H1 (cell line): ENCODE measurements at places on chromosomes 3 and 15.
A peak's percentile ranks its signal among the peaks of the same experiment; 100 is the strongest.

DNA sequence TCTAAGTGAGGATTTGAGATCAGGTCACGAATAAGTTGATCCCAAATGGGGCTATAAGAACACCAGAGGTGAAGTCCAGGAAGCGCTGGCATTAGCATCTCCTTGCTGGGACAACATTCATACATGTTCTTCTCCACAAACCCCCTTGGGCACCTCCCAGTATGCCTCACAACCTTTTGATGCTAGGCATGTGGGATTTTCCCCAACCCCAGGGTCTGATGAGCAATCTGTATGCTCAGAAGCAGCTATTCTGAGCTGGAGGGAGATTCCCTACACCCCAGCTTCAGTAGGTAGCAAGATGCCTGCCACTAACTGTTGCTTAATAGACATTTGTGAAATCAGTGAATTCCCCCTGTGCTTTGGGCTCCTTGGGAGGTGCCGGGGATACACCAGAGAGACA is 32.2 kb downstream of the SLC6A11 start:
- DNase-seq, result no peak

DNA sequence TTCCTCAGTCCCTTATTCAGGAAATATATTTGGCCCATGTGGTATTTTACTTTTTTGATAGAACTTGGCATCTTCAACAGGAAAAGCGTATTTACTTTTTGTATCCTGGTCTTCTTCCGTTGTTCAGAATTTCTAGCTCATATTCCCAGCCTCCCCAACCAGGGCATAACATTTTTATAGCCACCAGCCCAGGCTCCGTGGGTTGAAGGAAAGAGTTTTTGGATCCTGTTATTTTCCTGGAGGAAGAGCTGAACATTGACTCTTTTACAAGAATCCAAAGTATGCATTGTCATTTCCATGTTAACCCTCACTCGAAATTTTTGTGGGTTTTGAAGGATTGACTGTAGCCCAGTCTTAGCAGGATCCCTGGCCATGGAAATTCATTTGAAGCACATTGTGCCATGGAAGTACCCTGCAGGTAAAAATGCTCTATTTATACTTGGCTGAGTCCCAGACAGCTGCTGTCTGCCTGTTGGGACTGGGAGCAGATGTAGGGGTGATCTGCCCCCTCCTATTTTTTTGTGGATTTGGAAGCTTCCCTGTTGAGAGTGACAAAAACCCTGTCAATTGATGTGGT is 98.8 kb downstream of the AKAP13 start:
- peak; percentile 3 for DNase-seq

DNA sequence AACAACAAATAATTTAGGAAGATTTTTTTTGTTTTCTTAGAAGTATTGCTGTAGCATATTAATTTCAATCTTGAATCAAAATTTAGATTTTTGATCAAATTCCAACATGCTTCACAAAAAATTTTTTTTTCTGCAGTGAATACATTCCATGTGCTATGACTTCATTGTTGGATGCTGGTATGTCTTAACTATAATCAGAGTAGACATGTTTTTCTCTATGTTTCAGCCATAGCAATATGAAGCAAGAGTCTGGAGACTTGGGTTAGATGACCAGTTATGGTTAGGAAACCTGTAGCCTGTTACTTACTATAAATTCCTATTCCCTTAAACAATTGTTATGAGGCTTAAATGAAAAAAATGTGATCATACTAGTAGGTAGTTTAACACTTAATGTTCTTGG is 176.1 kb upstream of the CHL1 start:
- no peak for DNase-seq

- DNase-seq, result no peak
Measured at GRCh38 chr3:38843898-38844297, 27.9 kb upstream of the SCN10A start.

GRCh38 chr3:127728417-127729015 is 55.8 kb downstream of the ABTB1 start:
- no peak for DNase-seq

- no peak for DNase-seq
Measured at GRCh38 chr15:93587059-93587521, 498.1 kb upstream of the RGMA start.

DNA sequence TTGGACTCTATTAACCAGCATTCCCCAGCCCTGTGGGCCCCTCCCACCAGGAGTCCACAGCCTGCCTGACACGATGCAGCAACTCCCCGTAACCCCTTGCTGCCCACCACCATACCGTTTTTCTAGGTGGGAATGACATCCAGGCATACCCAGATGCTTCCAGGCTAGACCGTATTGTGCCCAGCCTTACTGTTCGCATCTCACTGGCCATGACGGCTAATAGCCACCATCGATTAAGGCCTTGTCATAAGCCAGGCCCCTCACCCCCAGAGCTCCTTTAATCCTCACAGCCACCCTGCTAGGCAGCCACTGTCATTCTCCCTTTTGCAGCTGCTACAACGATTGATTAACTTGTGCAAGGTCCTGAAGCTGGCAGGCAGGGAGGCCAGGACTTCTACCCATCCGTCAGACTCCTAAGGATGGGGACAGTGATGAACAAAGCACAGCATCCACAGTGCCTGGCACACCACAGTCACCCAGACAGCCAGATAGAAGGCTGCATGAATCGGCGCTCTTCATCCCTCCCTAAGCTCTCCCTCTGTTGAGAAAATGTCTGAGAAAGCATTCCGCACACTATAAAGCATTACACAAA is 60.0 kb upstream of the FLNB start:
- DNase-seq, result no peak

- no peak for DNase-seq
Measured at GRCh38 chr3:195895861-195896360, 12.4 kb downstream of the TNK2 start.

DNA sequence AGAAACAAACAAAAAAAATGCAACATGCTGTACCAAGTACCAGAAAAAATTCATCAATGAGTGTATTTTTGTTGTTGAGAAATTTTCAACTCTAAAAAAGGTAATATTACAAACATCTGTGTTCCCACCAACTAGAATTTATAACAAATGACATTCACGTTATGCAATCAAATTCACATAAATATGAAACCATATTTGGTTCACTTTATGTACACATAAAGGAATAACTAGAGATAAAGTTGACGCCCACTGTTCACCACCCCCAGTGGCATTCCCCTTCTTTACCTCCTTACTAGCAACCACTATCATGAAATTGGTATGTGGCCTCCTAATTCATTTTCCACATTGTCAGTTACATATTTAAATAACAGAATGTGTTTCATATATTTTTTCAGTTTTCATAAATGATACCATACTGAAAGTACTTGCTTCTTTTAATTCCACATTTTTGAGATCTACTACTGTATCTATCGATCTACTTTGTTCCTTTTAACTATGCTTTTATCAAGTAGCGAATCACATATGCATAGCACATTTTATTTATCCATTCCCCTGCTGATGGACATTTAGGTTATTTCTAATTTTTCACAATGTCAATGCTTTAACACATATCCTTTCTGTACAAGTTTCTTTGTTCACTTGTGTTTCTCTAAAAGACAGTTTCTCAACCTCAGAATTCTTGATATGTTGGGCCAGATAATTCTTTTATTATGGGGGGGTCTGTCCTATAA is 34.5 kb downstream of the TBC1D5 start:
- no peak for DNase-seq

- no peak for DNase-seq
Measured at GRCh38 chr3:150081084-150081483, 110.4 kb upstream of the PFN2 start.

- no peak for DNase-seq
Measured at GRCh38 chr15:93523481-93523880, 434.5 kb upstream of the RGMA start.

- no peak for DNase-seq
Measured at GRCh38 chr3:106765342-106765741, 611.9 kb upstream of the CCDC54 start.

DNA sequence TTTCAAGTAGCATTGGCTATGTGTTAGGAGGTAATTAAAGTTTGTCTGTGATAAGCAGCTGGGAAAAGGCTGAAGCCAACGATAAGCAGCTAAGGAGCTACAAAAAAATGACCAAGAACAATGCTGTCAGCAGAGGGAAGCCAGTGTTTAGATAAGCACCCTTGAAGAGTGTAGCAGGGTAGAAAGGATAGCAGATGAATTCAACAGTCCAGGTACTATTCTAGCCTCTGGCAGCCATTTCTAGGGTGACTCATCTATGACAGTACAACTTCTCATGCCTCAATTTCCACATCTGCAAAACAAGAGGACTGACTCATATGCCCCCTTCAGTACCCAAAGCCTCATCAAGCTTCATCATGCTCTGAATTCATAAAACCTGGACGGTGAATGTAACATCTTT is 617.6 kb upstream of the UBE2E2 start:
- no peak for DNase-seq

GRCh38 chr3:46695177-46695961 is 1.9 kb upstream of the ALS2CL start:
- peak; percentile 78 for DNase-seq

- DNase-seq, result no peak
Measured at GRCh38 chr15:95365511-95366107, 964.9 kb upstream of the NR2F2 start.

DNA sequence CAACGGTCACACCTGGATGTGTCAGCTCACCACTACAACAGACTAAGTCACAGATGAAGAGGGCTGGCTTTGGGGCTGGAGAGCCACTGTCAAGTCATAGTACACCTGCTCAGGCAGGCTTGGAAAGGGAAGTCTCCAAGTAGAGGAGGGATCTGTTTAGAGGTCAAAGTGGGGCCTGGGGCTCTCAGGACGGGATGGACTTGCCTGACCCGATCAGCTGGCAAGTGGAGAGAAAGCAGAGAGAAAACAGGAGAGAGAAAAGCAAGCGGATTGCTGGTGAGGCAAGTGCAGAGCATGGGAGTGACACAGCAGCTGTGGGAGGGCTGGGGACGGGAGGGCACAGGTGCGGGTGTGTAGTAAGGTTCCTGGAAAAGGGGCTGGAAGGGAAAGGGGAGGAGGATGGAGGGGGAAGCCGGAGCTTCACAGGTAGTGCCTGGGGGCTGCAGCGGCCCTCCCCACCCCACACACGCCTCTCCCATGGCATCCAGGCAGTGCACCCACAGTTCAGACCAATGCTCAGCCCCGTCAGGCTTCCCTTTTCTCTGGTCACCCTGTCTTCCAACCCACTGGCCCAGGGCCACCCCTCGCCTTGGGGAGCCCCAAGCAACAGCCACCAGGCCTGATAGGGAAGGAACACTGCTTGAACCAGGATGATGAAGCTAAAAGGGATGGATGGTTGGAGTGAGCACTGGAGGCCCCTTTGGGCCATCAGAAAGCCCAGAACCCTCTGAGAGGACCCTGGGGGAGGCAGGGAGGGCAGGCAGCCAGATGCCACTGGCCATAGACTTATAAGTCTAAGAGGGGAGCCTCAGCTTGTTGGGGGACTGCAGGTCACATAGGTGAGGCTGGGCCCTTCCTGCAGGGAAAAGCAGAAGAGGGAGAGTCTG is 8.5 kb downstream of the RPS17 start:
- DNase-seq, result peak; percentile 53

DNA sequence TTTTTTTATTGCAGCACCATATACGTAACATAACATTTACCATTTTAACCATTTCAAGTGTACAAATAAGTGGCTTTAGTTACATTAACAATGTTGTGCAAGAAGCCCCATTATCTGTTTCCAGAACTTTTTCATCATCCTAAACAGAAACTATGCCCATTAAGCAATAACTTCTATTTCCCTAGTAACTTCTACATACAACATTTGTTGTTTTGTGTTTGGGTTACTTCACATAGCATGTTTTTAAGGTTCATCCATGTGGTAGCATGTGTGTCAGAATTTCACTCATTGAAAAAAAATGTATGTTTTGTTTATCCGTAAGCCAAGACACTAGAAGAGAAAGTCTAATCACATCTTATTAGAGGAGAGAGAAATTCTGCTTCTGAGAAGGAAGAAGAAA is 450.5 kb upstream of the PDZRN3 start:
- DNase-seq, result no peak

GRCh38 chr3:10391391-10391790 is 70.5 kb upstream of the SEC13 start:
- no peak for DNase-seq
